ENCODE measurements at places on chromosomes 13 and 19.

DNA sequence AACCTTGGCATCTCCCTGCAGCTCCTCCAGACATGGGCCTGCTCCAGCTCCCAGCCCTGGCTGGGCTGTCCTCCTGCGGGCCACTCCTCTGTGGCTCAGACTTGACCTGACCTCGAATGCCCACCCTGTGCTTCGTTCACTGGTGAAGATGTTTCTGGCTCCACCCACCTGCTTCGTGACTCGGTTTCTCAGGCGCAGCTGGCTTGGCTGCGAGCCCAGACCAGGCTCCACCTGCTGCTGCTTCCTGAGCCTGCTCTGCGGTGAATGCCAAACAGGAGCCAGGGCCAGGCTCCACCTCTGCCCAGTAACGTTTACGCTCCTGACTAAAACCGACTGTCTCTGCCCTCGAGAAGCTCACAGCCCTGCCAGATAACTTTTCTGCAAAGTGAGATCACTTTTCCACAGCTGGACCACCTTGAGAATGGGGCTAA is 8.9 kb upstream of the RSPH6A start:
- DNase-seq: no peak

DNA sequence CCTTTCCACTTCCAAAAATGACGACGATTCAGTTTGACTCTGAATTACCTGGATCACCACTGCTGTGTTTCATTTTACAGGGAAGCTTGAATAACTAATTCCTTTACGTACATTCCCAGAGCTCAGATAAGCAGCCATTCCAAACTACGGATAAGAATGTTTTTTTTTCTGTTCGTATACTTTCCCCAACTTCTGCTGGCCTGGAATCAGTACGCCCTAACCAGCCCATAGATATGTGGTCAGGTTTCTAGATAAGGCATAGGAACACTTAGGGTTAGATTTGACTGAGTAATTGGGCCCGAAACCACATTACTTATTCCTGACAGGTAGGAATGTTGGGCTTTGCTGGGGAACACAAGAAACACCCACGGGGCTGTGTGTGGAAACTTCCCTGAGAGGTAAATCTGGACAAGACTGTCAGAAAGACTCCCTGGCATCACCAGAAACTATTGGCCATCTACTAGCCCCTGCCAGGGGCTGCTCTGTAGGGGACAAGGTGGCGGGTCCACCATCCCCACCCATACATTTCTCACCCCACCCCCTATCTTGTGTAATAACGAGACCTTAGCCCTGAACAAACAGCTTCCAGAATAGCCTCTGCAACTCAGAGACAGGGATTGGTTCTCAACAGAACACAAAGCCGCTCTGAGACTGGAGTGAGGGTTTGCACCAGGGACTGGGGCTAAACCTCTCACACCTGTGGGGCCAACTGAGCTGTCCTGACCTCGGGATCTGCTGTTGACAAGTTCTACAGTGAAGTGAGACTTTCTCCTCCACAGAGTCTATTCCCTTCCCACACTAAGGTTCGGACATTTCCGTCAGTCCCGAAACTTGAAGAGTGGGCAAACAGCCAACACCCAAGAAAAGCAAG is 15.6 kb downstream of the RHPN2 start:
- no peak for DNase-seq

DNA sequence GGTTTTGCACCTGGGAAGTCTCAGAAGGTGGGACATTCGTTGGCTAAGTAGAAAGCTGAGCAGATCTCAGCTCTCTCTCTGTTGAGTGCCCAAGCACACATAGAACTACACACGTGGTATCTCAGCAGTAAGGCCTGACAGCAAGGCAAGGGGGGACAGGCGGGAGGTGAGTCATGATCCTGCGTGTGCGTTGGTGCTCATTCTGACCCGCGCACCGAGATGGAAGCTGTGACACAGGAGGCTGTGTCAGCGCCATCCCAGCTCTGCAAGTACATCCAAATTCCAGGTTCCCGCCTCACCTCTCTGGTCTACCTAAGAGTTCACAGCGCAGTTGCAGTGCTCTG is 135.7 kb downstream of the USP12 start:
- no peak for DNase-seq

- DNase-seq: no peak
Measured at GRCh38 chr19:18733196-18733647, 49.7 kb downstream of the CRTC1 start.

DNA sequence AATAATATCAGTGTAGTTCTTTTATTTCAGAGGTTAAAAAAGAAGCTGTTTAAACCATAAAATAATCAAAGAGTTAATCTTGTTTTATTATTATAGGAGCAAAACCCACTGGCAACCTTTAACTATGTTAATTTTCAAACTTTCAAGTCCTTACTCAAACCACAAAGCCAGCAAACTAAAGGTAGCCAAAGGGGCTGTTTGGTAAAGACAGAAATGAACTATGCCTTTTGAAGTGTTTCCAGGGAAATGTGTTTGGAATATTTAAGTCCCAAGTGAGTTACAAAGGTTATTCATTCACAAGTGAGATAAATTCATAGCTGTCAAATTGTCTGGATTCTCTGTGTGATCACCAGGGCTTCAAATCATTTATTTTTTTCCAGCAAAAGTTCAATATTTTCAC is 264.7 kb downstream of the MZT1 start:
- DNase-seq: no peak

DNA sequence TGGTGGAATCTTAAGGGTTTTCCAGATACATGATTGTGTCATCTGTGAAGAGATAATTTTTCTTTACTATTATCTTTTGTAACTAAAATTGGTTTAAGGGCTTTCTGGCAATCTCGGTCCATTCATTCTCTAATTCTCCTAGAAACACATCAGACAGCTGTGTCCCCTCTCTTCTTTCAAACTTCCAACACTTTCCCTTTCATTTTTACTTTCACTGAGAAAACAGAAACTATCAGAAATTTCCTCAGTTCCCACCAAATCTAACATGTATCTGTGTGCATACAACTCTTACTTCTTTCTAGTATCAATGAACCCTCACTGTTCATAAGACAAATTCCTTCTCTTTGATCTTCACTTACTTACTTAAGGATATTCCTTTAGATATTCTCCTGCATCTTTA is 40.2 kb downstream of the KCNRG start:
- DNase-seq: no peak

DNA sequence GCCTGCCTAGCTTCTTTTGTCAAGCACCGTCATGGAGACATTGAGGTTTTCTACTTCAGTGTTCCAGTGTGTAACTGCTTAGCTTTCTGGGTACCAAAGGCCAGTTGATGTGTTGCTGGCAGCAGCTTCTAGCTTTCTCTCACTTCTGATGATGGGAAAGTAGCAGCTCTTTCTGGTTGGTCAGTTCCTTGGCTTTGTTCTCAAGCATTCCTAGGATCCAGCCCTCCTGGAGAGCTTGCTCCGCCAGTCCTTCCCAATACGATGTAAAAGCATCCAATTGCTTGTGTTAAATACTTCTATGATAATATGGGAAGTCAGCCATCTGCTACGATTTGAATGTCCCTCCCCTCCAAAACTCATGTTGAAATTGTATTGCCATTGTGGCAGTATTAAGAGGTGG is 182.8 kb downstream of the UGGT2 start:
- DNase-seq: no peak

DNA sequence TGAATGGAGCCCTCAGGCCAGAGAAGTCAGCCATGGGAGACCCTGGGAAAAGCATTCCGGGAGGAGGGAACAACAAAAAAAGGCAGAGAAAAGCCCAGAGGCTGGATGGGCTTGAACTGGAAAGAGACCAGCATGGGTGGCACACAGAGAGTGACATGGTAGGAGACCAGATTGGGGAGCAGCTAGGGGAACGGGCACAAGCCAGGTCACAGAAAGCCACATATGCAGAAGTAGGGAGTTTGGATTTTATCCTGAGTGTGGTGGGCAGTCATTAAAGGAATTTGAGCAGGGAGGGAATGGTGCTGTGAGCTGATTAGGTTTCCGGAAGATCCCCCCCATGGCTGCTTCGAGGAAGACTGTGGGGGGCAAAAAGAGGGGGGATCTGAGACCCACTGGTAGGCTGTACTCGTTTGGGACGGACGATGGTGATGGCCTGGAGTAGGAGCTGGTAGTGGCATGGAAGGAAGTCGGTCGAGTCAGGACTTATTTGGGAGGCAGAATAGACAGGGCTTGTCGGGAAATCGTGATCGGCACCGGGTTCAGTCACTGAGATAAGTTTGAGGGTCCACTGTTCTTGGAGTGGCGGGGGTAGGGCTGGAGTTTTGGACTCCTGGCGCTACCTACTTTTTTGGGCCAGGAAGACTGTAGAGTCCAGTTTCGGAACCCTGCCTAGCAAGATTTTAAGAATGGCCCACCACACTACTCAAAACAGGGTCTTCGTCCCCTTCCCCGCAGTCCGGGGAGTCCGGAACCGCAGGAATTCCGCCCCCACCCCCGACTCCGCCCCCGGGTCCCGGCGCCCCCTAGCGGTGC is 949 bp downstream of the SERTAD1 start:
- DNase-seq: no peak

GRCh38 chr13:30052120-30052519 is 201.7 kb upstream of the UBL3 start:
- no peak for DNase-seq

GRCh38 chr19:43649514-43649913 is 9.9 kb upstream of the CADM4 start:
- no peak for DNase-seq

- no peak for DNase-seq
Measured at GRCh38 chr13:28558567-28558966, 63.6 kb upstream of the FLT1 start.

- no peak for DNase-seq
Measured at GRCh38 chr19:53076984-53077383, 26.2 kb downstream of the ZNF160 start.

- DNase-seq: no peak
Measured at GRCh38 chr13:52848455-52849195, at the start of gene PCDH8. Gene PCDH8 (minus strand): TSS chr13:52848640. CDS start chr13:52848436, 204 bp downstream.

GRCh38 chr19:6000228-6000847 is 22.4 kb upstream of the RANBP3 start:
- no peak for DNase-seq

DNA sequence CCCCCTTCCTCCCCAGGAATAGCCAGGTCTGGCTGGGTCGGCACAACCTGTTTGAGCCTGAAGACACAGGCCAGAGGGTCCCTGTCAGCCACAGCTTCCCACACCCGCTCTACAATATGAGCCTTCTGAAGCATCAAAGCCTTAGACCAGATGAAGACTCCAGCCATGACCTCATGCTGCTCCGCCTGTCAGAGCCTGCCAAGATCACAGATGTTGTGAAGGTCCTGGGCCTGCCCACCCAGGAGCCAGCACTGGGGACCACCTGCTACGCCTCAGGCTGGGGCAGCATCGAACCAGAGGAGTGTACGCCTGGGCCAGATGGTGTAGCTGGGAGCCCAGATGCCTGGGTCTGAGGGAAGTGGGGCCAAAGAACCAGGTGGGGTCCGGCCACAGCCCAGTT is 3.2 kb downstream of the KLK2 start:
- DNase-seq: no peak

- no peak for DNase-seq
Measured at GRCh38 chr13:45224176-45224575, 23.3 kb upstream of the KCTD4 start.

- DNase-seq: no peak
Measured at GRCh38 chr13:104641309-104641708, 1575.1 kb upstream of the SLC10A2 start.

DNA sequence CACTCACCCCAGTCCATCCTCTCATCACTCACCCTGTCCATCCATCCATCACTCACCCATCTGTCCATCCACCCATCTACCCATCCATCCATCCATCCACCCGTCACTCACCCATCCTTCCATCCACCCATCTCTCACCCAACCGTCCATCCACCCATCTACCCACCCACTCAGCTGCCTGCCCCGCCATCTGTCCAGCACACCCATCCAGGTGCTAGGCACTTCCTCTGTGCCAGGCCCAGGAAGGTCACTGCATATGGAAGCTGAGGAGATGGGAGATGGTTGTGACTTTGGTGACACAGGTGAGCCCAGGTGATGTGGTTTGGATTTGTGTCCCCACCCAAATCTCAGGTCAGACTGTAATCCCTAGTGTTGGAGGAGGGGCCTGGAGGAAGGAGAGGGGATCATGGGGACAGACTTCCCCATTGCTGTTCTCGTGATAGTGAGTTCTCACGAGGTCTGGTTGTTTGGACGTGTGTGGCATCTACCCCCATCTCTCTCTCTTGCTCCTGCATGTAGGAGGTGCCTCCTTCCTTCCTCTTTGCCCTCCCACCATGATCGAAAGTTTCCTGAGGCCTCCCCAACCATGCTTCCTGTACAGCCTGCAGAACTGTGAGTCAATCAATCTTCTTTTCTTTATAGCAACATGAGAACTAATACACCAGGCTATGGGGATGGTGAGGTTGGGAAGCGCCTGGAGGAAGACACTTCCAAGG is 15.9 kb upstream of the C13orf46 start:
- no peak for DNase-seq

DNA sequence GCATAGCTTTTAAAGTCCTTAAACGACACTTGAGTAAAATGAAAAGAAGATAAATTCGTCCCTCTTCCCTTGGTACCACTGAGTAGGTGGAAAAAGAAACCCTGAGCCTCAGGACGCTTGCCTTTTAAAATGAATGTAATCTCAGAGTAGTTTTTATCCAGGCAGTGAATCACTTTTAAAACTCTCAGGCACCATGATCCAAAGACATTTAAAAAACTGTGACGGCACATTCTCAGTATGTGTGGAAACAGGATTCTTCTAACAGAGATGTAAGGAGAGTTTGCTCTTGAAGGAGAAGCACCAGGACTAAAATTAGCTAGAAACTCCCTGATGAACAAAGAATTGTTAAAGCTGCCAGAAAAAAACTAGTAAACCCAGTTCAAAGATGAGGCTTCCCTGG is 105.7 kb upstream of the SLC15A1 start:
- DNase-seq: no peak

DNA sequence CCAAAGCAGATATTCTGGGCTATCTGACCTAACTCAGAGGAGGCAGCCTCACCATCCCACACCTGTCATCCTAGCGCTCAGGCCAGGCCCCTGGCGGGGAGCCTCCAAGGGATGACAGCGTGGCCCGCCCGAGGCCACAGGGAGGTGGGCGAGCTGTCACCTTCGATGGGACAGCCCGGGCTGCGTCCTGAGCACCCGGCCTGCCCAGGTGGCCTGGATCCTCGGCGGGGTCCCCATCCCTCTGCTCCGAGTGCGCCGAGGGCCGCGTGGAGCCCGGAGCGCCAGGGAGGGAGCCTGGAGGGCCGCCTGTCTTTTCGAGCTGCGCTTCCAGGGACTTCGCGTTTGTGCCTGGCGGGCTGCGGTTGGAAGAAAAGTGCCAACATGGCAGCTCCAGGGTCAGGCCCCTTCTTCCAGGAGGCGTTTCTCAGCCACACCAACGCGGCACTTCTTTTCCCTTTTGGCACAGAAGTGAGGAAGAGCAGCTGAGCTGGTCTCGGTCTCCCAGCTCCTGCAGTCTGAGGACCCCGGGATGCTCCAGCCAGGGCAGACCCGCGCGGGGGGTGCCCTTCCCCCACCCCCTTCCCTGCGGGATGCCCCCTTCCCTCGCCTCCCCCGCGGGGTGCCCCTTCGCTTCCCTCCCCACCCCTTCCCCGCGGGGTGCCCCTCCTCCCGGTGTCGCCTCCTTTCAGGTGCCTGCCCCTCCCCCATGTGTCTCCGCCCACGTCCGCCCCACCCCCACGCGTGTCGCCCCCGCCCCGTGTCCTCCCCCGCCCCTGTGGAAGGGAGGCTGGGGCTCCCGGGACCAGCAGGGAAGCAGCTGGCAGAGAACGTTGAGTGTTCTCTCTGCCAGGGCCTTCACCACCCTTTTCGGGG is 42.3 kb downstream of the GJA3 start:
- no peak for DNase-seq

GRCh38 chr13:112748947-112749735 is 59.3 kb downstream of the ATP11A start:
- no peak for DNase-seq
